ENCODE measurements at places on chromosomes 16 and 17.

- no peak for DNase-seq
Measured at GRCh38 chr16:28923652-28924398, 1.2 kb downstream of the RABEP2 start.

DNA sequence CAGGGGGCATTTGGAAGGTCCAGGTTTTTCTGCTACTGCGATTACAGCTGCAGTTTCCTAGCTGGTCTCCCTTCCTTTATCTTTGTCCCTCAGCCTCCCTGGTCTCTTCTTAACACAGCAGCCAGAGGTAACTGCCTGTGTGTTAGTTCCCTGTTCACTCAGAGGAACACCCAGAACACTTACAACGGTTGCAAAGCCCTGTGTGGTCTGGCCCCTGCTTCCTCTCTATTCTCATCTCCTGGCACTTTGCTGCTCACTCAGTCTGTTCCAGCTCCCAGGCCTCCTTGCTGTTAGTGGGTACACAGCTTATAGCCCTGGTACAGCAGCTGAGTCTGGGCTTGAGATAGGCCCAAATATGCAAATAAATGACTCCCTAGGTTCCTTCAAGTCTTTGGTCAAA lies 16.4 kb downstream of the NTN1 start:
- no peak for DNase-seq

DNA sequence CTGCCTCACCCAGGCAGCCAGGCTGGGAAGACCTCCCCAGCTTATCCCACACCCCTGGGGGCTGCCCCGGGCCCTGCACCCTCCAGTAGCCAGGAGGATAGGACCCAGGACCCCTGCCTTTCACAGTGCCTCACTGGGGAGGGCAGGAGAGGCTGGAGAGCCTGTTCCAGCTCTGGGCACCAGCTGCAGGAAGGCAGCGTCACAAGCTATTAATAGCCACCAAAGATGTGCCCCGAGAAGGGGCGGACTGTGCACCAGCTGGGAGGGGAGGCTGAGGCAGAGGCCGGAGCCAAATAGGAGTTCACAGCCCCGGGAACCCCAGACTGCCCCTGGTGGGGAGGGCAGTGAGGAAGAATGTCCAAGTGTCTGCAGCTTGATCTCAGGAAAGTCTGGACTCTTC lies 8.8 kb downstream of the SBK1 start:
- no peak for DNase-seq

DNA sequence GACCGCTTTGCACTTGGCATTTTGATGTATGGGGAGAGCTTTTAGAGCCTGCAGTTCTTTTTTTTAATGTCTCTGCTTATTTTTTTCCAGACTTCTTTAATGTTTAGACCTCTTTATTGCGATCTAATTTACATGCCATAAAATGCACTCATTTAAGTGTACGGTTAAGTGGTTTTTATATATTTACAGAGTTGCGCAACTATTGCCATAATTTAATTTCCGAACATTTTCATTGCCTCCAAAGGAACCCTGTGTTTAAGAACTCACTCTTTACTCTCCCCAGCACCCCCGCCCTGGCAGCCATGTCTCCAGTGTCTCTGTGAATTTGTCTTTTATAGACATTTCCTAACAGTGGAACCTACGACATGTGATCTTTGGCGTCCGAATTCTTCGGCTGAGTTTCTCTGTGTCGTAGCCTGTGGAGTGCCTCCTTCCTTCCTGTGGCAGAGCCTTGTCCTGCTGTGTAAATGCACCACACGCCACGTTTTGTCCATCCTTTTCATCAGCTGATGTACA lies 24.0 kb downstream of the ZNF750 start:
- no peak for DNase-seq

- DNase-seq = no peak
Measured at GRCh38 chr16:56275801-56276200, 84.5 kb downstream of the GNAO1 start.

DNA sequence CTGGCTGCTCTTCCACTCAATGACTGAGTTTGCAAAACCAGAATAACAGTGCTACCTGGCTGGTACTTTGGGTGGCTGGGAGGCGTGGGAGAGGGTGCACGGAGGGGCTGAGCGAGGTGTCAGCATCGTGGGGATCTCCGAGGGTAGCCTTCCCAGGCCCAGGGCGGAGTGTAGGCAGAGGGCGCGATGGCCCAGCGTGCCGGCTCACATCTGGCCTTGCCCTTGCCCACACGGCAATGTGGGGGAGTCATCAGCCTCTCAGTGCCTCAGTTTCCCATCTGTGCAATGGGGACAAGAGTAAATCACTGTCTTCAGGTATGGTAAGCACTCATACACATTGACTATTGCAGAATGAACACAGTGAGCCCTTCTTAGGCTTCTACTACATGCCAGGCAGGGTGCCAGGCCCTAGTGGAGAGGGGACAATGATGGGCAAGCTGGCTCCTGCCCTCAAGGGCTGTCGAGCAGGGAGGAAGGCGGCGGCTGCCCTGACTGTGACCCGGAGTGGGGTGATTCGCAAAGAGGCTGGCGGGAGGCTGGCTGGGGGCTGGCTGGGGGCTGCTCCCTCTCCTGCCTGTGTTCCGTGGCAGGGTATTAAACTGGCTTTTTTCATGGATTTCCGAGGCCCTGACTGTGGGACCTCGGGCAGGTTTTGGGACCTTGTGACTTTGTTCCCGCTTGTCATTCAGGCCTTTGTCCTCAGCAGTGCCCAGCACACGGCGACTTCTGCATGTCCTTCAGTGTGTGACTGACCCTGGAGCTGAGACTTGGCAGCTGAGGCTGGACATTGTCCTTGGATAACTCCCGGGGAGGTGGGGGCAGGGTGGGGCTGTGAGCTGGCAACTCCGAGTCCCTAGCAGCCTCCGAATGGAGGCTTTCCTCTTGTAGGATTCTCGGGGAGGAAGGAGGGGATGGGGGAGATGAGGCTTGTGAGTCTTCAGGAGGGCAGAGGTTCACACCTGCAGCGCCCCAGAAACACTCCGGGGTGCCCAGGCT lies 243.1 kb downstream of the SEC14L1 start:
- no peak for DNase-seq

- DNase-seq = no peak
Measured at GRCh38 chr16:81158964-81159363, 62.8 kb upstream of the GCSH start.

- DNase-seq = no peak
Measured at GRCh38 chr16:85674828-85675227, 13.9 kb downstream of the GINS2 start.

- DNase-seq = no peak
Measured at GRCh38 chr16:23509782-23510163, 521 bp downstream of the GGA2 start.

DNA sequence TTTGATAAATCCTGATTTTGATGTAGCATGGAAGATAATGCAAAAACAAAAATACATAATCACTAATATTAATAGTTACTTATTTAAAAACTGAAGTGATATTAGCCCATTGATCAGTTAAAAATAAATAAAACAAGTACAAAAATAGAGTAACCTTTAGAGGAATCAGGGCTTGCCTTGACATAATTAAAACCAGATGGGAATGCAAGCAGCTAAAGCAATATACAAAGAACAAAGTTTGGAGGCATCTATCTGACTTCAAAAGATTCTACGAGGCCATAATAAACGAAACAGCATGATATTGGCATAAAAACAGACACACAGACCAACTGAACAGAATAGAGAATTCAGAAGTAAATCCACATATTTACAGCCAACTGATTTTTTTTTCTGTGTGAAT lies 15.0 kb upstream of the HEATR3 start:
- no peak for DNase-seq

GRCh38 chr16:14522671-14523070 lies 107.4 kb downstream of the PARN start:
- no peak for DNase-seq

- DNase-seq = no peak
Measured at GRCh38 chr16:70706948-70707465, 21.2 kb upstream of the MTSS2 start.

- no peak for DNase-seq
Measured at GRCh38 chr17:80441133-80441578, 26.2 kb downstream of the ENDOV start.

DNA sequence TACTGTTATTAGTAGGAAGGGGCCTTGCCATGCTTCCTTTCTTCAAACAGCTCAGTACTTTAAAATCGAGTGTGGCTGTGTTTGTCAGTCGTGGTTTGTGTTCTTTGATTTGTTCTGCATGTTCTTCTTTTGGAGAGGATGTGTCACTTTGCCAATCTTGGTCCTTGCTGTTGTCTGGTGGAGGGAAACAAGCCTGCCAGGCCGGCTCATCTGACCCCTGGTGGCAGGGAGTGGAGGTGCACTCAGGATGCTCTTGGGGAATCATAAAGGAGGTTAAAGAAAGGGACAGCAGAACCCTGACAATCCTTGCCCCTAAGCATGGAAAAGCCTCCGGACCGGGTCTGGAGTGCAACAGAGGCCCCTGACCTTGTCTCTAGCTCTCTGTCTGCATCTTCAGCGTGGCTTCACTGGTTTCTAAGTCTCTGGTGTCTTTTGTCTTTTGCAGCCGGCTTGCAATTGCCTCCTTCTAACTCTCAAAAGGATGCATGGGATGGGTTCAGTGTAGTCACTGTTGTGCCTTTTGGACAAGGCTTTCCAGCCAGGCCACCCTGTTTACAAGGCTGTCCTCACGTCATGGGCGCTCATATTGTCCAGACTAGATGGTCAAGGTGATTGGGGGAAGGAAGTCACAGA lies 135.8 kb downstream of the WWOX start:
- no peak for DNase-seq

- DNase-seq = no peak
Measured at GRCh38 chr17:82092094-82092586, 5.9 kb downstream of the FASN start.

GRCh38 chr16:85483424-85483823 lies 129.7 kb upstream of the GSE1 start:
- no peak for DNase-seq

- DNase-seq = no peak
Measured at GRCh38 chr16:1293921-1294656, 15.3 kb upstream of the UBE2I start.

DNA sequence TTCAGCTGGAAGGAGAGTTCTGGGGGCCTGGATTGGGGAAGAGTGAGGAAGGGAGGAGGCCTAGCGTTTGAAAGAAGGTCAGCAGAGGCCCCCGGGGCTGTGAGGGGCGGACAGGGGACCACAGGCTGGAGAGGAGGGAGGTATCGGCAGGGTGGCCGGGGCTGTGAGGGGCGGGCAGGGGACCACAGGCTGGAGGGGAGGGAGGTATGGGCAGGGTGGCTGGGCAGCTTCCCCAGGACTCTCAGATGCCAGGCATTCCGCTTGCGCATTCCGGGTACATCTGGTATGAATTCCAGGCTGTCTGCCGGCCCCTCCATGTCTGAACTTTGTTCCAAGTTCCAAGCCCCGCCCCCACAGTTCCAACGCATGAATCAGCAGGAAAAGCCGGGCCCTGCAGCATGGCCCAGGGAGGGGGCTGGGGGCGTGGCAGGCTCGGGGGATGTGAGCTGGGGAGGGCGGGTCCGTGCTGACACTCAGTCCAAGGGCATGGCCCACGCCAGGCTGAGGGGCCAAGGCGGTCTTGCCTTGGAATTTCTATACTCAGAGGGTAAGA lies 4.3 kb upstream of the TLCD2 start:
- DNase-seq = peak; percentile 65

DNA sequence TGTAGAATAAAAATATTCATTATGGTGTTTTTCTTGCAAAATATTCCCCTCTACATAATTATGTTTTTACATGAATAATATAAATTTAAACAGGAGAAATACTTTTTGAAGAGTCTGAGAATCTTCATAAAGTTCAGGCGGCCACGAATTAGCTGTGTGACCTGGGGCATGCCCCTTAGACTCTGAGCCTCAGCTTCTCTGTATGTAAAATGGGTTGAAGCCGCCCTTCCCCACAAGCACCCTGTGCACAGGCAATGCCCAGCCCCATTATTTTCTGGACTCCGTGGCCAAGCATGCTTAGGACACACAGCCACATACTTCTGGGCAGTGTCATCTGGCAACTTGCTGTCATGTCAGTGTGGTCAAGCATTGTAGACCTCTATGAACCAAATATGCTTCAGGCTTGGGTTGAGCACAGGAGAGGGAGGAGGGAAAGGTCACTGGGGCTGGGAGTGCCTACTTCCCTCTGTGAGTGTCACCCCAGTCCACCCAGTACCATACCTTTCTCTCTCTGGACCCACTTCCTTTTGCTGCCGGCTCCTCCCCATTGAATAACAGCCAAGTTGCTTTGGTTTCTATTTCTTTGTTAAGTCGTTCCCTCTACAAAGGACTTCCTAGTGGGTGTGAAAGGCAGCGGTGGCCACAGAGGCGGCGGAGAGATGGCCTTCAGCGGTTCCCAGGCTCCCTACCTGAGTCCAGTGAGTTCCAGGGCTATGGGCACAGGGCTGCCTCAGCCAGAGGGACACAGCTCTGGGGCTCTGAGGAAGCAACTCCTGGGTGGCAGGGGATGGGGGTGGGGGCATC lies at the start of gene LGALS9:
Gene LGALS9 (plus strand): TSS at position 582 of the 804 bp plus-strand sequence. CDS start 78 bp downstream, at position 660.
- no peak for DNase-seq

GRCh38 chr16:48609652-48610029 lies 339 bp downstream of the N4BP1 start:
- no peak for DNase-seq

DNA sequence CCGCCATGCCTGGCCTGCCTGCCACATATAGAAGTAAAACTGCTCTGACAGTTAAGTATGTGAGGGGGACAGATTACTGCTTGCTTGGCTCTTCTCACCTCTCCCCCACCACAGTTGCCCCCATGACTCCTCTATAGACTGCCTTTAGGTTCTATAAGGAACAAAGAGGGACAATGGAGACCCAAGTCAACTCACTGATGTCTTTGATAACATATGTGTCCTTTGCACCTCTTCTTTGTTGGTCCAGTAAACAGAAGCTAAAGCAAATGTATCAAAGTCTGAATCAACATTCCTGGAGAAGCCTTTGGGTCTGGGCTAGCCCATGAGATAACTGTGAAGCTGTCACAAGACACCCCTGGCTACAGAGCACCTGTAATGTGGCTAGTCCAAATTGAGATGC lies 27.1 kb downstream of the NUDT7 start:
- DNase-seq = no peak

DNA sequence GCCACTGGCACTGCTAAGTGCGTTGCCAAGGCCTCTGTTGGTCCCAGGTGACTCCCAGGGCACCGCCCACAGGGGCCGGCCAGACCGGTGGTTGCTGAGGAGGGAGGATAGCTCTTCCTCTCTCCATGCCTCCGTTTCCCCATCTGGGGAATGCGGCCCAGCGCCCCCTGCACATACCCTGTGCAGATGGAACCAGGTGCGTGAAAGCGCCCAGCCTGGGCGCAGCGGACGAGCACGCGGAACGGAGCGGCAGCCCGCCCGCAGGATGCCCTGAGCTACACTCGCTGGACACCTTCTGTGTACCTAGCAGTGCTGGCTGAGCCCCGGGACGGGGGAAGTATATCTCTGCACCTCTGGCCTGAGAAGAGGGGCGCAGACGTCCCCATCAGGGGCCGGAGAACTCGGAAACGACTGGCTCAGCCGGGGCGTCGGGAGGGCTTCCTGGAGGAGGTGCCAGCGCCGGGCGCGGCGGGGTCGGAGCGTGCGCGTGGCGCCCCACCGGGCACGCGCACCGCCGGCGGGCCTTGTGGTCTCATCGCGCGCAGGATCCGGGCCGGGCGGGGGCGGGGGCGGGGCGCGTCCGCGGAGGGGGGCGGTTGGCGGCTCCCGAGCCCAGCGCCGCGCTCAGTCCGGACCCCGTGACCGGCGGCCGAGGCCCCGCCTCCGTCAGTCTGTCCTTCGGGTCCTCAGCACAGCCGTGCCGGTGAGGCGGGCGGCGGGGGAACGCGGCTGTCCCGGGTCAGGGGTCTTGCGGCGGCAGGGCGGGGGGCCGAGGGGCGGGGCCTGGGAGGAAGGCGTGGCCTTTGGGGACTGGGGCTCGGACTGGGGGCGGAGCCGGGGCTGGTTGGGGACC lies at the start of the genes CCDC78 and HAGHL:
Gene CCDC78 (minus strand): TSS at position 6 of the 853 bp plus-strand sequence. CDS start 76 bp downstream, outside the sequence.
Gene HAGHL (plus strand): TSS at position 669 of the 853 bp plus-strand sequence. CDS start 404 bp downstream, outside the sequence.
- DNase-seq = no peak

All from glomerular endothelial cell (primary cell).